ENCODE measurements at places on chromosomes 11 and 22. TPM values are rescaled to one million over a fixed set of nuclear protein-coding genes. Genes with fewer than 3 reads are reported as not detected.

KIRREL3 gene
- not detected for total RNA-seq

GRCh38 chr11:28727254-28727653 is 619.1 kb downstream of the METTL15 start:
- DNase-seq: no peak
- no peak overlapping the region for H3K4me3 ChIP-seq
- H3K27me3 ChIP-seq: no peaks in the 10 kb centered on the region
- H3K36me3 ChIP-seq: no peaks in the 10 kb centered on the region
- H3K27ac ChIP-seq: no peak overlapping the region

DNA sequence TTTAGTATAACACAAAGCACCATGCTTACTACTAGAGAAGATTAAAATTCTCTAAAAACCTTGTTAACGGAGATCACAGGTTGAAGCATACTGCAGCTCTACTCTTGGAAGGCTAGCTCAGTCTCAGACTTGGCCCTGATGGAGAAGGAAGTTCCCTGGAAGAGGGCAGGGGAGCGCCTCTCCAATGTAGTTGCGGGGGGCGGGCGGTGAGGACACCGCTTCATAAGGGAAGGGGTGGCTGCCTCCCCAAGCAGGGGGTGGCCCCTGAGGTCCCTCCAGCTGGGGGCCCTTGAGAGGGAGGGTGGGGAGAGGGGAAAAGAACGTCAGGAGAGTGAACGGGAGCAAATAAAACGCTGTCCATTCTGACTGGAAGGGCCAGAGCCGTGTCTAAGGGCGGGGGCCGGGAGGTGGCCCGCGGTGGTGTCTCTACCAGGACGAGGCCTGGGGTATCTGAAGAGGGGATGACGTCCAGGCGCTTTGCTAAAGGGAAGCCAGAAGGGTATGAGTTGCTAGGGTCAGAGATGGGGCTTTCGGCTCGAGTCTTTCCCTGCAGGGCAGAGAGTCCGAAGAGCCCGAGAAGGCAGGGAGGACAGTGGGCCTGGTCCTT is 553 bp upstream of the USP47 start:
- peak overlapping the region; percentile 98 for H3K27ac ChIP-seq
- peak; percentile 33 for DNase-seq
- peaks cover 33% of the 10 kb centered on the region for H3K4me1 ChIP-seq

- no peaks in the 10 kb centered on the region for H3K36me3 ChIP-seq
- H3K4me1 ChIP-seq: no peaks in the 10 kb centered on the region
- H3K27ac ChIP-seq: no peak overlapping the region
- DNase-seq: no peak
These were observed 32.0 kb downstream of the KCNC1 start for GRCh38 chr11:17766590-17766989.

MISFA gene
- total RNA-seq: 0.69 TPM

FAM180B gene
- total RNA-seq: not detected

SDF2L1 gene
- total RNA-seq: 44.3 TPM

GRCh38 chr11:9231848-9232177 is 33.3 kb downstream of the DENND5A start:
- no peaks in the 10 kb centered on the region for H3K36me3 ChIP-seq
- no peak for DNase-seq
- no peak overlapping the region for H3K4me3 ChIP-seq
- H3K27me3 ChIP-seq: no peaks in the 10 kb centered on the region

GRCh38 chr11:16095756-16096155 is 260.6 kb downstream of the SOX6 start:
- H3K4me3 ChIP-seq: no peak overlapping the region
- no peak for DNase-seq
- H3K27me3 ChIP-seq: no peaks in the 10 kb centered on the region
- no peaks in the 10 kb centered on the region for H3K36me3 ChIP-seq
- H3K4me1 ChIP-seq: no peaks in the 10 kb centered on the region
- H3K27ac ChIP-seq: no peak overlapping the region

DNA sequence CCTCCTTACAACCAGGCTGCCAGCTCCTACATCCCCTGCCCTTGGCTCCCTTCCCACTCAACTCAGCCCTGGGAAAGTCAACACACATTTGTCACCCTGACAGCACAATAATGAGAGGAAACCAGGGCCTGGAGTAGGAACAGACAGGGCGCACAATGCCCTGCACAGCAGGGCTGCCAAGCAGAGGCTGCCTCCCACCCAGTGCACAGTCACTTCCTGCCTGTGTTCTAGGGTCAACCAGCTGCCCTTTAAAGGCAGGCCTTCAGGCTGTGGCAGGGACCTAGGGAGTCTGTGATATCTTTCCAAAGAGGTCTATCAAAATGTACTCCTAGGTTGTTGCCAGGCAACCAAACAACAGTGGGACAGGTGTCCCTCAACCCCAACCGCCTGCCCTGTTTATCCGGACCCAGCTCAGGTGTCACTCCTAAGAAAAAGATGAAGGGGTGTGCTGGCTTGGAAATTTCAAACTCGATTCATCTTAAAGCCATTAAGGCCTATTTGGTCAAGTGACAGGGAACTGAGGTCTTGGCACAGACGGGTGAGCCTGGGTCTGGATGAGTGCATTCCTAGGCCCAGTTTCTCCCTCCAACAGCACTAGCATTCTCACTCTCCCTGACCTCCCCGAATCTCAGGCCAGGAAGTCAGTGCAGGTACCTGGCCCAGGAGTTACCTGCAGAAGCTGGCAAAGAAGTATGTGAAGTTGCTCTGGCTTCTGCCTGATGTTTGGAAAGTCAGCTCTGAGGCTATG is 110.3 kb upstream of the PITPNB start:
- DNase-seq: no peak
- H3K4me1 ChIP-seq: no peaks in the 10 kb centered on the region
- H3K27ac ChIP-seq: no peak overlapping the region
- no peaks in the 10 kb centered on the region for H3K36me3 ChIP-seq
- no peak overlapping the region for H3K4me3 ChIP-seq
- H3K27me3 ChIP-seq: no peaks in the 10 kb centered on the region

DNA sequence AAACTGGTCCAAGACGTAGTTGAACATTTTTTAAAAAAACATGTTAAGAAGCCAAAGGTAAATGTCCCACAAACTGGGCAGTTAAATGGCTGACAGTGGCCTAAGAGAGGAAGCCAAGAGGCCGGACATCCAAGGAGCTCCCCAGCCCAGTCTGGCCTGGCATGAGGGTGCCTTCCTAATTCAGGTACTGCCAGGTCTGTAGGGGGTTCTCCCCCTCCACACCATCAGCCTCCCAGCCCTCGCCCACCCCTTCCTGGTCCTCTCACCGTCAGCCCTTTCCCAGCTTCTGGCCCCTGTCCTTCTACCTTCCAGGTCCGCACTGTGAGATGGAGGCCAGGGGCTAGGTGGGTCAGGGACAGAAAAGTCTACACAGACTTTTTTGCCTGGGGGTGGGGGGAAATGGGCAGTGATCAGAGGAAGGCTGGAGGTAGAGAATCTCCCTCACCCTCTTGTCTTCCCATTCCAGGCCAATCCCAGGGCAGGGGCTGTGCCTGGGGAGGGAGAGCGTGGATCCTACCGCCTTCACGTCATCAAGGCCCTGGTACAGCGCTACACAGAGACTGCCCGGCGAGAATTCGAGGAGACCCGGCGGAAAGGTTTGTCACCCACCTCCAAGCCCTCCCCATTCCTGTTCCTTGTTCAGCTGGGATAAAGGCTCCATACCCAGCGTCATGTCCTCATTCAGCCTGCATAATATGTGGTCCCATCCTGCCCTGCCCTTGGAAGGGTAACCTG is 6.0 kb downstream of the ART5 start:
- H3K36me3 ChIP-seq: no peaks in the 10 kb centered on the region
- no peak for DNase-seq
- H3K27ac ChIP-seq: no peak overlapping the region

GRCh38 chr22:42644422-42645340 is 4.3 kb upstream of the ATP5MGL start:
- no peak overlapping the region for H3K27ac ChIP-seq
- H3K36me3 ChIP-seq: no peaks in the 10 kb centered on the region

AGBL2 gene
- 8.1 TPM for total RNA-seq

DNA sequence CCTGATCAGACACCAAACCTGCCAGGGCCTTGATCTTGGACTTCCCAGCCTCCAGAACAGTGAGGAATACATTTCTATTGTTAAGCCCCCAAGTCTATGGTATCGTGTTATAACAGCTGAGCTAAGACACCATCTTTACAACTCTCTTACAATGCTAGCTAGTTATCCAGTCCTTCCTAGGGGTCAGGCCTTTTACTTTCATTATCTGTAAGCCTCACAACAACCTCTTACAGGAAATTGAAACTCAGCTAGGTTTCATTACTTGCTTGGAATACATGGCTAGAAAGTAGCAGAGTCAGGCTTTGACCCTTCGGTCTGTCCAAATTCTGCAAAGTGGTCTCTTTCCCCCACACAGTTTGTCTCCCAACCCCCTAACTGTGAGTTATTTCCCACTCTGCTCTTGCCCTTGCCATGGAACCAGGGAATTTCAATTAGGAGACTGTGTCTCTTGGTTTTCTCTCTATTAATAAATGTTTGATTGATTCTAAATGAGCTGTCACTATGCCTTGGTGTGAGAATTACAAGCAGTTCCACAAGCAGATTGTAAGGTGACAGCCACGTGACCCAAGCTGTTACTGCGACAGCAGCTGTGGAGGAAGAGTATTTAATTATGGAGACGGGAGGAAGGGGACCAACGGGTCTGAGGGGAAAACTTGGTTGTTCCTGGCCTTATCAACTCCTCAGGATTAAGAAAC is 38.4 kb upstream of the CLMP start:
- DNase-seq: peak; percentile 18
- H3K4me1 ChIP-seq: peaks cover 14% of the 10 kb centered on the region
- H3K27me3 ChIP-seq: no peaks in the 10 kb centered on the region
- peak overlapping the region; percentile 17 for H3K4me3 ChIP-seq
- no peaks in the 10 kb centered on the region for H3K36me3 ChIP-seq

- peaks cover 50% of the 10 kb centered on the region for H3K4me1 ChIP-seq
- peak overlapping the region; percentile 54 for H3K4me3 ChIP-seq
- H3K27ac ChIP-seq: peak overlapping the region; percentile 64
- H3K27me3 ChIP-seq: no peaks in the 10 kb centered on the region
These were observed 107.5 kb upstream of the OR4B1 start for GRCh38 chr11:48109046-48109666.

- no peak overlapping the region for H3K27ac ChIP-seq
- no peaks in the 10 kb centered on the region for H3K36me3 ChIP-seq
- no peak overlapping the region for H3K4me3 ChIP-seq
- H3K27me3 ChIP-seq: no peaks in the 10 kb centered on the region
These were observed 34.1 kb upstream of the OR8B8 start for GRCh38 chr11:124479561-124479960.

AIFM3 gene
- total RNA-seq: 1.0 TPM

DNA sequence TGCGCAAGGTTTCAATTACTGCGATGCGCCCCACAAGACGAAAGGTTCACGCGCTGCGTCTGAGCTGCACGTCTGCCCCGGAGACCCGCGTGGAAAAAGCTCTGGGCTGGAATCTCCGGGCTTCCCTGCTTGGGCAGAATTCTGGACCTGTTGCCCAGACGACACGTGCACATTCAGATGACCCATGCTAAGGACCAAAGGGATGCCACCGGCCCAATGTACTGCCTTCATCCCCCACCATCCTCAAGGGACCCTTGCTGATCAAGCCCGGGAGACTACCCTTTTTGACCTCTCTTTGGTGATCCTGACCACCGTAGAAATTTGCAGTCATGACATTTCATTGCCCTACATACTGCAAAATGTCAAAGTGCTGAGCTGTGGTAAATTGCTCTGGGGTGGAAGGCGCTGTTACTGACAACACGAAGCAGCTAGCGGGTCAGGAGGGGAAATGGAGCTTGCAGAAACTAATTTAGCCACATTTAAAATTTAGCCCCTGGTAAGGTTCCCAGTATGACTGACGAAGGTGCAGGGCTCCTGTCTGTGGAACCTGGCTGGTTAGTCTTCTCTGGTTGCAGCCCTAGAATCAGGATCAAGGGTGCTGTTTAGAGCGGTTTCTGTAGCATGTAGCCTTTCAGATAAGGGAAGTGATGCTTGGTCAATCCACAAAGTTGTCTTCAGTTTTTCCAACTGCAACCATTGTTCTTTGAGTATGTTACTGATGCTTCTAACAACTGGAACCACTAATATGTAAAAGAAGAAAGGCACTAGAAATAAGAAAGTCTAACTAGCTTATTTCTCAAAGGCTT is 81.9 kb downstream of the PRR5L start:
- no peaks in the 10 kb centered on the region for H3K27me3 ChIP-seq
- no peak for DNase-seq
- H3K4me3 ChIP-seq: peak overlapping the region; percentile 81
- H3K4me1 ChIP-seq: peaks cover 59% of the 10 kb centered on the region
- peak overlapping the region; percentile 46 for H3K27ac ChIP-seq

KCNJ5 gene
- 0.33 TPM for total RNA-seq

DNA sequence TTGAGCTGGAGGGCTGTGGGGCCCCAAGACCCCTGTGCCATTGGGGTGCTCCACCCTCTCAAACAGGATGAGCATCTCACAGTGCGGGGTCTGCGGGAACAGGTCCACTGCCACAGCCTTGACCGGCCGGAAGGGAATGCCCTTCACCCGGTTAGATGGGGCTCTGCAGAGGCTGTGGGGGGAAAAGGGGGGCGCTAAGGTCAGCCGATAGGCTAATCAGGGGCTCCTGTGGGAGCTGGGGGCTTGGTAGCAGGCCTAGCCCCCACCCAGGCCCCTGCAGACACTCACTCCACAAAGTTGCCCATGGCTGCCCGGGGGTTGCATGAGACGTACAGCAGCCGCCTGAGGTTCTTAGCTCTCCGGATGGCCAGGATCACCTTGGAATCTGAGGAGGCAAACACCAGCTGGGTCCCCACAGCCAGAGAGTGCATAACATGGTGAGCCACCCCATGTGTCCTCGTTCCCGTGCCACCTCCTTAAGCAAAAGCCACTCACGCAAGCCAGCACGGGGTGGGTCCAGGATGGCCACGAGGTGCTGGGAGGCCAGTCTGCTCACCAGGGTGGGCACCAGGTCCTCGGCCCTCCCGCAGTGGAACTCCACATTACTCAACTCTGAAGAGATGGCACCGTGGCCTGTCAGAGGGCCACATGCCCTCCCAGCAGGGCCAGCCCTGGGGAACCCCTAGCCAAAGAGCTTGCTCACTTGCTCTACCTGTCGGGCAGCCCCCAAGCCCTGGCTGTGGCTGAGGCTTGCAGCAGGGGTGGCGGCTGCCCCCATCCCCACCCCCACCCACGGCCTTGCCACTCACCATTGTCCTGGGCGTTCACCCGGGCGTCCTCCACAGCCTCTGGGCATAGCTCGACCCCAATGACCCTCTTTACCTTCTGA is 3.0 kb upstream of the RANBP1 start:
- H3K27me3 ChIP-seq: no peaks in the 10 kb centered on the region
- H3K4me1 ChIP-seq: peaks cover 18% of the 10 kb centered on the region
- H3K4me3 ChIP-seq: no peak overlapping the region
- no peak overlapping the region for H3K27ac ChIP-seq
- DNase-seq: no peak
- peaks cover 54% of the 10 kb centered on the region for H3K36me3 ChIP-seq

PKNOX2 gene
- not detected for total RNA-seq

DNA sequence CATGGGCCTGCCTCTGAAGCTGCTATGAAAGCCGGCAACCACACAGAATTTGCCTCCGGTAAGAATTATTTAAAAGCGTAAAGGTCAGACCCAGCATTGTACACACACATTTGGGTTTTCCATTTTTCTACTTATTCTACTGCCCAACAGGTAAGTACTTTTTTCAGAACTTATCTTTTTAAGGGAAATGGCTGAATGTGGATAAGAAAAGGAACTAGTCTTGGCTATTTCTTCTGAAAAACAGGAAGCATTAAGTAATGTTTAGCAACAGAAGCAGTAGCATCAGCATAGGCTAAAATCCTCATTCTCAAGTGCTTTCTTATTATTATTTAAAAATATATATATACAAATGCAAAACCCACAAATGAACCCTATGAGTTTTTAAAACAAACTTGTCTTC is 103.1 kb downstream of the MPPED2 start:
- no peaks in the 10 kb centered on the region for H3K27me3 ChIP-seq
- no peaks in the 10 kb centered on the region for H3K36me3 ChIP-seq
- H3K27ac ChIP-seq: no peak overlapping the region
- DNase-seq: no peak

GRCh38 chr11:14454861-14455632 is 44.6 kb downstream of the COPB1 start:
- H3K36me3 ChIP-seq: peaks cover 19% of the 10 kb centered on the region
- H3K27ac ChIP-seq: no peak overlapping the region
- no peaks in the 10 kb centered on the region for H3K27me3 ChIP-seq
- no peaks in the 10 kb centered on the region for H3K4me1 ChIP-seq
- H3K4me3 ChIP-seq: no peak overlapping the region

All from CD4-positive, alpha-beta memory T cell (primary cell).